CD4-positive, alpha-beta T cell (primary cell): ENCODE measurements at places on chromosomes 13 and 19.

DNA sequence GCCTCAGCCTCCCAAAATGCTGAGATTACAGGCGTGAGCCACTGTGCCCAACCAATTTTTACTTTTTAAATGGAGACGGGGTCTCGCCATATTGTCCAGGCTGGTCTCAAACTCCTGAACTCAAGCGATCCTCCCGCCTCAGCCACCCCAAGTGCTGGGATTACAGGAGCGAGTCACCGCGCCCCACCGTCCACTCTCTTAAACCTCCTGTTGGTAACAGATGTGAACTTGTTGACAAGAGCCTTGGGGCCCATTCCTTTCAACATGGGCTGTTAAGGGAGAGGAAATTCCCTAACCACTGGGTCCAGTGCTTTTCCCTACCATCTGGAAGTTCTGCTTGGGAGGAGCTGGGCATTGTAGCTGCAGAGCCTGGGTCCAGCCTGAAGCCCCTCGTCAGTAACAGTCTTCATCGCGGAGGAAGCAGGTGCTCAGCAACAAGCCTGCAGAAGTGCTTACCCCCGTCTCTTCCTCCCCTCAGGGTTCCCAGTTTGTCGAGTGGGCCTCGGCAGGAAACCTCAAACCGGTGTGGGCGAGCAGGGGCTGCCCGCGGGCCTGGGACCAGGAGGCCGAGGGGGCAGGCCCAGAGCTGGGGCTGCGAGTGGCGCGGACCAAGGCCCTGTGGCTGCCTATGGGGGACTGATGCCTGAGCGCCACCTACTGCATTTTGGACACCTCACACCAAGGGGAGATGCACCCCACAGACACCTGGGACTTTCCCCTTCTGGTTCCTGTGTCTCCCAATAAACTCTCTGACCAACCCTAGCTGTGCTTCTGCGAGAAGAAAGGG, 4.0 kb upstream of the FLT3LG start:
- peak; percentile 73 for DNase-seq
- no peak overlapping the region for H3K4me3 ChIP-seq
- H3K36me3 ChIP-seq = peaks cover 21% of the 10 kb centered on the region
- H3K4me1 ChIP-seq = peaks cover 89% of the 10 kb centered on the region

DNA sequence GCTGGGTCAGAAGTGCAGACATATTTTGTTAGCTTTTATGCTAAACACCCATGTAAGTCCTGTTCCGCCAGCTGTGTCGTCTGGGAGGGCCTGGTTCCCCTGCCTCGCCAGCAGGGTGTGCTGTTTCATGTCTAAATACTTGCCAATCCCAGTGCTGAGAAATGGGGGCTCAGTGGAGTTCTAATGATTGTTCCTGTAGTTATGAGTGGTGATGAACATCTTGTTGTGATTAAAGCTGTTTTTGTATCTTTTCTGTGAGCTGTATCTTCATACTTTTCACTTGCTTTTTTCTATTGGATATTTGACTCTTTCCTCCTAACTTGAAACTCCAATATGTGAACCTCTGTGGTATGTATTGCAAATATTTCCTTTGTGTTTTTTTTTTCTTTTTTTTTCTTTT, 32.7 kb downstream of the KDM4B start:
- no peaks in the 10 kb centered on the region for H3K27me3 ChIP-seq
- H3K27ac ChIP-seq = no peak overlapping the region
- no peak overlapping the region for H3K4me3 ChIP-seq
- H3K4me1 ChIP-seq = peaks cover 4% of the 10 kb centered on the region
- DNase-seq = peak; percentile 56

DNA sequence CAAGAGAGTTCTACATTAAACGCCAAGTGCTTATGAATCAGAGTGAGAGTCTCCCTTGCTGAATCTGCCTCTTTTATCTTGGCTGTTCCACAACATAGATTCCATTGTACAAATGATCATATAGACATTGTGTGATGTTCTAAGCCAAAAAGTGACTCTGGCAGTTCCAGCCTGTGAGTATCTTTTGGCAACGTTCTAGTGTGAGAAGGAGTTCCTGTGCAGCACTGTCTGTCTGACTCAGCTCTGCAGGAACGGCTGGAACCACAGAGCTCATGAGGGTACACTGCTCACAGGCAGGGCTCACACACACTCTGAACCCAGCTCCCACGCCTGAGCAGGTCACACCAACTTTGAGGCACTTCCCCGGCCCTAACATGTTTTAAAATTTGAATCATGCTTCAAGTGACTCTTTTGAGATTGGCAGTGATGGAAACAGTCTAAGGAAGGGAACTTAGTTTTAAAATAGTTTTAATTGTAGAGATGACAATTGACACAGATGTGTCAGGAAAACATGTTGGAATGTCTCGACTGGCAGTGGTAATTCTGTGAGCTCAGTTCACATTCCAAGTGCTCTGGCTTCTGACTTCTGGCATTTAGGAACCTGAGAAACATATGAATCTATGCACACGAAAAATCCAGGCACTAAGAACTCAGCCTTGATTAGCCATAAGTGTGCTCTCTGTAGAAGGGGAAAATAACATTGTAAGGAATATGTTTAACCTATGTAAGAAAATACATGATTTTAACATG, 272.0 kb downstream of the UQCRFS1 start:
- no peak overlapping the region for H3K4me3 ChIP-seq
- no peak overlapping the region for H3K27ac ChIP-seq
- H3K36me3 ChIP-seq = no peaks in the 10 kb centered on the region
- H3K27me3 ChIP-seq = no peaks in the 10 kb centered on the region
- no peaks in the 10 kb centered on the region for H3K4me1 ChIP-seq

- no peak for DNase-seq
- H3K36me3 ChIP-seq = peaks cover 28% of the 10 kb centered on the region
- H3K27me3 ChIP-seq = no peaks in the 10 kb centered on the region
- no peak overlapping the region for H3K4me3 ChIP-seq
- H3K27ac ChIP-seq = no peak overlapping the region
These were observed 73.9 kb downstream of the USP12 start for GRCh38 chr13:27097691-27098090.

DNA sequence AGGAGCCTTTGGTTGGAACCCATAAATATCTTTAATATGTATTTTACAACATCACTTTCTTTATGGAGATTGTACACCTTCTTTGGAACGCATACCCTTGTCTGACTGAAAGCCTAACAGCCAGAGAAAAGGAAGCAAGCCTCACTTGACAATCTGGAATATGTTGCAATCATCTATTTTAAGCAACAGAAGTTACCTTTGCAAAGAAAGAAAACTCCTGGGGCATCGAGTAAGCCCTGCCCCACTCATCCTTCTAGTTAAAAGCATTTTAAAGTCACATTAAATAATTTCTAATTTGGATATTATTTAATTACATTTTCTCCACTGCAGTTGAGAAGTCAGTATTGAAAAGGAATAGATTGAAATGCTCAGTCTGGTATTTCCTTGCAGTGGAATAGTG, 542.7 kb downstream of the MYO16 start:
- no peaks in the 10 kb centered on the region for H3K36me3 ChIP-seq
- H3K4me1 ChIP-seq = no peaks in the 10 kb centered on the region
- no peak overlapping the region for H3K4me3 ChIP-seq
- DNase-seq = no peak

- no peaks in the 10 kb centered on the region for H3K27me3 ChIP-seq
- no peak overlapping the region for H3K27ac ChIP-seq
- no peaks in the 10 kb centered on the region for H3K4me1 ChIP-seq
- H3K36me3 ChIP-seq = no peaks in the 10 kb centered on the region
- H3K4me3 ChIP-seq = no peak overlapping the region
- no peak for DNase-seq
These were observed 492.4 kb downstream of the SUCLA2 start for GRCh38 chr13:47508527-47509228.

DNA sequence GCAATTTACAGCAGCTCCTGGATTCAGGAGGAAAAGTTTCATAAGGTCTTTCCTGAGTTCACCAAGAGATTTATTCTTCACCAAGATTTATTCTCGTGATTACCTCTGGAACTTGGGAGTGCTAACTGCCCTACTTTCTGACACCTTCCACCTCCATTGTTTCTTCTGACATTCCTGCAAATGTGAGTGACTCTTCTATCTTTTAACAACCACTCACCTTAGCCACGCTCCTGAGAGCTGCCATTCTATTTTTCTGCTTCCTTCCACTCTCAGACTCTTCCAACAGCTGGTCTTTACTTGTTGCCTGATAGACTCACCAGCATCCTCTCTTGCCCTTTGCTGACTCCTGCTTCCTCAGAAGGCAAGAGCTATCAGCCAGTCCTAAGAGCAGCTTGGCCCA, 11.5 kb upstream of the CBY2 start:
- peaks cover 2% of the 10 kb centered on the region for H3K27me3 ChIP-seq
- no peaks in the 10 kb centered on the region for H3K4me1 ChIP-seq
- no peaks in the 10 kb centered on the region for H3K36me3 ChIP-seq
- H3K27ac ChIP-seq = no peak overlapping the region

DNA sequence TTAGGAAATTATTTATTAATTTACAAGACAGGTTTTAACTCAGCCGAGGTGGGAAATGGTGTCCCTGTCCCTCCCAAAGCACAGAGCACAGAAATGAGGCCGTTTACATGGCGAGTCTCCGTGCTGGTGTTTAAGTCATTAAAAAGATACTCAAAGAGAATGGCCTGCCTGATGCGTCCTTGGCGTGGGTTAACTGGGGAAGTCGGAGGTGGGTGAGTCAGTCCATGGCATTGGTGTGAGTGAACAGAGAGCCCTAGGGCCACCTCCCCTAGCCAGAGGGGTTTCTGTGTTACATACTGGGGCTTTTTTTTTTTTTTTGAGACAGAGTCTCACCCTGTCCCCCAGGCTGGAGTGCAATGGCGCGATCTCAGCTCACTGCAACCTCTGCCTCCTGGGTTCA, 3.9 kb downstream of the FEM1A start:
- no peak overlapping the region for H3K27ac ChIP-seq
- DNase-seq = no peak
- H3K4me1 ChIP-seq = peaks cover 43% of the 10 kb centered on the region
- H3K27me3 ChIP-seq = no peaks in the 10 kb centered on the region
- H3K4me3 ChIP-seq = no peak overlapping the region

DNA sequence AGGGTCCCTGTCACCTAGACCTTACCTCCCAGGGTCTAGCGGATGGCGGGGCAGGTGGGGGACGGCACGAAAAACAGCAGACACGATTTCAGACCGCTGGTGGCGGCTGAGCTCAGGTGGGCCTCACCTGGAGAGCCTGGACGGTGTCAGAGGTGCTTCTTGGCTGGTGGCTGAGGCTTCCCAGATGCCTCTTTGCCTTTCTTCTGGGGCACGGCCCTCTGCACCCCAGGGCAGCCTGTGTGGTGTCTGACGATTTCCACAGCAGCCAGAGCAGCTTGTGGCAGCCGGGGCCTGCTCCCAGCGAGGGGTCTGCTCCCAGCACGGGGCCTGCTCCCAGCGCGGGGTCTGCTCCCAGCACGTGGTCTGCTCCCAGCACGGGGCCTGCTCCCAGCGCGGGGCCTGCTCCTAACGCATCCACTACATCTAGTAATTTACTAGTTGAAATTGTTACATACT, 66.7 kb downstream of the ATP11A start:
- H3K27ac ChIP-seq = no peak overlapping the region
- no peak for DNase-seq
- peaks cover 8% of the 10 kb centered on the region for H3K36me3 ChIP-seq
- H3K4me1 ChIP-seq = peaks cover 14% of the 10 kb centered on the region

DNA sequence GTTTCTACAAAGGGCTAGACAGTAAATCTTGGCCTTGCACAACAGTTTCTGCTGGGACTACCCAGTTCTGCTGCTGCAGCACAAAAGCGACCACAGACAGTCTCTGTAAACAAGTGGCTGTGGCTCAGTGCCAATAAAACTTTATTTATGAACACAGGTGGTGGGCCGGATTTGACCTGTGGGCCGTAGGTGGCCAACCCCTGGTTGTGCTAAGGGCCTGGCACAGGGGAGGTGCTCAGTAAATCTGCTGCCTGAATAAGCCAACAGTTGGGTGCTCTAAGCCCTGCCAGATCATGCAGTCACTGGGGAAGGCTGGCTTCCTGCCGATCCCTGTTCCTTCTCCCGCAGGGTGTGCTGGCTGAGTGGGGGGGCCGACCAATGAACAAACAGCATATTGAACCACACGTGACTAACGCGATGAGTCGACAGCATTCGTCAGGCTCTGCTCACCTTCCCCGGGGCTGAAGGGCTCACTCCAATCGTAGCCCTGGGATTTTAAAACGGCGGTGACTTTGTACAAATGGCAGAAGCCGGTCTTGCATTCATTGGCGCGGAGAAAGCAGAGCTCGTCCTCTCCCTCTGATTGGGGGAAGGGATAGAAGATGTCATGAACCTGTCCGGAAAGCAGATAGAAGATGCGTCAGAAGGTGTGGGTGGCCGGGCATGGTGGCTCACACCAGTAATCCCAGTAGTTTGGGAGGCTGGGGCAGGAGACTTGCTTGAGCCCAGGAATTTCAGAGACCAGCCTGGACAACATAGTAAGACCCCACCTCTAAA, 24.3 kb upstream of the MYDGF start:
- no peak for DNase-seq
- peaks cover 86% of the 10 kb centered on the region for H3K36me3 ChIP-seq

DNA sequence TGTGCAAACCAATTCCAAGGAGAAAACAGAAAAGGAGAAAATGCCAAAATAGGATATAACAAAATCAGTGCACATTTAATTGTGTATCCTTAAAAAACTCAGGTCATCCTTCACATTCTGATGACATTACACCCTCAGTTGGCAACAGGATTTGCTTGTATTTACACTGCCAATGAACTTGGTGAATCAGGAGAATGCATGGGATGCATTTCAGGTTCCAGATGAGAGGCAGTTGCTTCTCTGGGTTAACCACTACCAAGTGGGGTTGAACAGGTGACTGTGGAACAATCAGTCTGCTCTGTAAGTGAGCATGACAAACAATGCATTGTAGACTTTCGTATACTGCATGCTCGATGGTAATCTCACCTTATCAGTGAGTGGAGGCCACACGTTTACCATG, 79.1 kb downstream of the STARD13 start:
- no peaks in the 10 kb centered on the region for H3K36me3 ChIP-seq
- H3K4me1 ChIP-seq = no peaks in the 10 kb centered on the region
- no peak for DNase-seq
- no peaks in the 10 kb centered on the region for H3K27me3 ChIP-seq

GRCh38 chr13:43776501-43777079, 10.2 kb downstream of the ENOX1 start:
- H3K27ac ChIP-seq = no peak overlapping the region
- DNase-seq = no peak
- no peak overlapping the region for H3K4me3 ChIP-seq
- no peaks in the 10 kb centered on the region for H3K36me3 ChIP-seq

DNA sequence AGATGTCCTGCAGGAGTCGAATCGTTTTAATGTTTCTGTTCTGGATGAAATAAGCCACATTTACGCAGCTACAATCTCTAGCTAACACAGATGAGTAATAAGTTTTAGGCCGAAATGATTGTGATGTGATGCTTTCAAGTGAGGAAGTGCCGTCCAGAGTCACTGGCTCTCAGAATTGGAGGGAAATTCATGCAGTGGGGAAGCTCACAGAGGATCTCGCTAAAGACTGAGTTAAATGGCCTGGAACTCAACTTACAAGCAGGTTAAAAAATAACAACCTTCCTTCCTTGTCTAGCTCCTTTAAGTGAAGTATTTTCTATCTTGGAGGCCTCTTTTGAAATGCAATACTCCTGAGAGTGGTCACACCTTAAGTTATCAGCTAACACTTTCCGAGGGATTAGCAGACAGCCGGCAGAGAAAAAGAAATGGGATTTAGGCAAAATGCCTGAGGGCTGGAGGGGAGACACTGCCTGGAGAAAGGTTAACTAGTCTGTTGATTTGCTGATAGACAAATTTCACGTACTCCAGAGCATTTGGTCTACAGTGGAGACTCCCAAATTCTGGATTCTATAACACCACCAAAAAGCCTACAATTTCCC, 74.2 kb downstream of the IRS2 start:
- no peak for DNase-seq
- H3K27me3 ChIP-seq = no peaks in the 10 kb centered on the region
- H3K27ac ChIP-seq = no peak overlapping the region
